ENCODE measurements at places on chromosomes 2 and 18.
A peak's percentile ranks its signal among the peaks of the same experiment; 100 is the strongest.

DNA sequence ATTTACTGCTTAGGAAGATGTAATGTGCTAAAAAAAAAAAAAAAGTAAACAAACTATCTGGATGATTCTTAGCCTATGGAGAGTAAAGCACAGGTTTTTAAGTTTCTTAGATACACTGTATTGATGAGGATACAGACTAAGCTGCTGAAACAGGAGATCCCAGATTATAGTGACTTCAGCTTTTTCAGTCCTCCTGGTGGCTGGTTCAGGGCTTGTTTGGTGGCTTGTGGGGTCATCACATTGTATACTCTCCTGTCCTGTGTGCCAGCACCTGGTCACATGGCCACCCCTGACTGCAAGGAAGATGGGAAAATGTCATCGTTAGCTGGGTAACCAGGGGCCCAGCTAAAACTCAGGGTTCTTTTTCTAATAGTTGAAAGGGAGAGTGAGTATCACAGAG is 31.4 kb downstream of the RAB31 start:
- DNase-seq, result no peak

DNA sequence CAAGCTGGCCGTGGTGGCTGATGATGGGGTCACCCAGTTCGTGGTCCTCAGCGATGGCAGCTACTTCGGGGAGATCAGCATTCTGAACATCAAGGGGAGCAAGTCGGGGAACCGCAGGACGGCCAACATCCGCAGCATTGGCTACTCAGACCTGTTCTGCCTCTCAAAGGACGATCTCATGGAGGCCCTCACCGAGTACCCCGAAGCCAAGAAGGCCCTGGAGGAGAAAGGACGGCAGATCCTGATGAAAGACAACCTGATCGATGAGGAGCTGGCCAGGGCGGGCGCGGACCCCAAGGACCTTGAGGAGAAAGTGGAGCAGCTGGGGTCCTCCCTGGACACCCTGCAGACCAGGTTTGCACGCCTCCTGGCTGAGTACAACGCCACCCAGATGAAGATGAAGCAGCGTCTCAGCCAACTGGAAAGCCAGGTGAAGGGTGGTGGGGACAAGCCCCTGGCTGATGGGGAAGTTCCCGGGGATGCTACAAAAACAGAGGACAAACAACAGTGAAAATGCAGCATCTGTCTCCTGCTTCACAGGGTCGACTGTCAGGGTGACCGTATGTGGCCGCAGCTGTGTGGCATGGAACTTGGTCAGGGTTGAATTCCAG is 47.8 kb upstream of the INPP4A start:
- no peak for DNase-seq

- DNase-seq, result no peak
Measured at GRCh38 chr2:37602702-37603101, 68.7 kb downstream of the CDC42EP3 start.

DNA sequence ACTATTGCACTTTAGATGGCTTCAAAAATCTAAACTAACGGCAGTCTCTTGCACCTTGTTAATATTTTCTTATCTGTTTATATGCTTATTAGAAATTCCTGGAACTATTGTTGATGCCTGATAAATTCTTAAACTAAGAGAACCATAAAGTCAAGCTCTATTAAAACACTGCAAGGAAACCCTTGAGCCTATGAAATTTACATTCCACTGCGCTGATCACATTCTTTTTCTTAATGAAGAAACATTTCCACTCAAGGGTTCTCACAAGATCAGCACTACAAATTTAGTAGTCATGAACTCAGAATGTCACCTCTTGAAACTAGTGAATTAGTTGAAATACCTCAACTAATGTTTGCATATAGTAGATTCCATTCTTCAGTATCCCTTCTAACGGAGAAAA is 331.8 kb upstream of the SLC8A1 start:
- no peak for DNase-seq

DNA sequence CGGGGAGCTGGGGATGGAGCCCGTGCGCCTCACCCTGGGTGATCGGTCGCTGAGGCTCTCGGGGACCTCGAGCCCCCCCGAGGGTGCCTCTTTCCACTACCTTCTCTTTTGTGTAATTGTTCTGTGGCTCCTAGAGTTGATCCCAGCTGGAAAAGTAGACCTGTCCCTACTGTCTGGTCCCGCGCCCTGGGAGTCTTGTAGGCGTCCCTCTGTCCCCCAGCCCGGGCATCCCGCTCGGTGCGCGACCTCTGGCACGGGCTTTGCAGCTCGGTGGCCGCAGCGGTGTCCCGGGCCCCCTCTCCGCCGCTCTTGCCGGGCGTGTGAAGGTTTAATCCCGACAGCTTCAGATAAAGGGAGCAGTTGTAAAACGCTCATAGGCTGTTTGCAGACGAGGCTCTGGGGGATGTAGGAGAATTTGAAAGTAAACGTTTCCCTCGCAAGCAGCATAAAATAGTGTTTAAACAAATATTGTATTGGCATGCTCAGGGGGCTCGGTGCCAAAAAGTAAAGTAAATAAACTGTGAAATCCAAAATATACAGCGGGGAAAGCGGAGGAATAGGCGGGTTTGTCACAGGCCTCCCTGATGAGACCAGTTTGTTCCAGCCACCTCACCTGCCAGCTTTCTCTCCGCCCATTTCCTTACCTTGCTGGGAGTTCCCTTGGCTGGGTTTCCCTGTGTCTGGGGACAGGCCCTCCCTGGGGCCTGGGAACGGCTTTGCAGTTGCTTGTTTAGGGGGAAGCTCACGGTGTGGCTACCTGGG is 1.9 kb downstream of the GLI2 start:
- no peak for DNase-seq

GRCh38 chr2:173964565-173965371 is 405 bp downstream of the SP3 start:
- DNase-seq, result peak; percentile 75

- no peak for DNase-seq
Measured at GRCh38 chr2:146852661-146853060, 992.2 kb upstream of the ACVR2A start.

GRCh38 chr2:107473150-107473549 is 353.5 kb upstream of the RGPD4 start:
- no peak for DNase-seq

GRCh38 chr18:48884771-48885170 is 66.0 kb downstream of the SMAD7 start:
- DNase-seq, result no peak

DNA sequence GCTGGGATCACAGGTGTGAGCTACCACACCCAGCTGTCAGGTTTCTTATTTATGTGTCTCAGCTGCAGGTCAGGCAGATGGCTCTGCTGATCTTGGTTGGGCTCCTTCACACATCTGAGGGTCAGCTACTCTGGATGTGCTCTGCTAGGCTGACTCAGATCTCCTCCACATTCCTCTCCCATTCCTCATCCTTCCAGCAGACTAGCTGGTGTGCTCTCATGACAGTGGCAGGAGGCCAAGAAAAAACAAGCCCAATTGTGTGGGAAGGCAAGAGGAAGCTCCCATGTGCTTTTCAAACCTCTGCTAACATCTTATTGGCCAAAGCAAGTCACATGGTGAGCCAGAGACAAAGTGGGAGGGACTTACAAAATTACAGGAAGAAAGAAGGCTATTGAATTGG is 11.7 kb upstream of the MSH6 start:
- DNase-seq, result no peak

DNA sequence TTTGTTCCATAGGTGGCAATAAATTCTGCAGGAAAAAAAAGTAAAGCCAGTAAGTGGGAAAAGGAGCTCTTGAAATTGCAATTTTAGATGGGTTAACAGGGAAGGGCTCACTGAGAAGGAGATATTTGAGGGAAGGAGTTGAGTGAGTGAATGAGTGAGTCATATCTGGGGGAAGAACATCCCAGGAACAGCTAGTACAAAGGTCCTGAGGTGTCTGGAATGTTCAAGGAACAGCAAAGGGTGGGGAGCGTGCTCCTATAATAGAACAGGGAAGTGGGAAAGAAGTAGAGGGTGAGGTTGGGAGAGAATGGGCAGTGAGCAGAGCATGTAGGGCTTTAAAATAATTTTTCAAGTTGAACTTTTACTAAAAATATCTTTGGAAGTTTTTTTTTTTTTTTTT is 68.0 kb upstream of the PSME4 start:
- DNase-seq, result no peak

DNA sequence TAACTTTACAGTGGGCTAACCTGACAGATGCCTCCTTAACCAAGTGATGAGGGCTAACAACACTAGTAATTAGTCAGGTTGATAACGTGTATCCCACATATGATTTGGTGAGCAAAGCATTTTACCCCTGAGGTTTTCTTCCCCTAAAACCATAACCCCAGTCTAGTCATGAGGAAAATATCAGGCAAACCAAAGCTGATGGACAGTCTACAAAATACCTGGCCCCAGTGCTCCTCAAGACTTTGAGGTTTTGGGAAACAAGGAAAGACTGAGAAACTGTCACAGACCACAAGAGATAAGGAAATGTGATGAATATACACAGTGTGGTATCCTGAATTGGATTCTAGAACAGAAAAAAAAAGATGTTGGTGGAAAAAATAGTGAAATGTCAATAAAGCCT is 28.5 kb downstream of the MAP3K20 start:
- DNase-seq, result no peak

DNA sequence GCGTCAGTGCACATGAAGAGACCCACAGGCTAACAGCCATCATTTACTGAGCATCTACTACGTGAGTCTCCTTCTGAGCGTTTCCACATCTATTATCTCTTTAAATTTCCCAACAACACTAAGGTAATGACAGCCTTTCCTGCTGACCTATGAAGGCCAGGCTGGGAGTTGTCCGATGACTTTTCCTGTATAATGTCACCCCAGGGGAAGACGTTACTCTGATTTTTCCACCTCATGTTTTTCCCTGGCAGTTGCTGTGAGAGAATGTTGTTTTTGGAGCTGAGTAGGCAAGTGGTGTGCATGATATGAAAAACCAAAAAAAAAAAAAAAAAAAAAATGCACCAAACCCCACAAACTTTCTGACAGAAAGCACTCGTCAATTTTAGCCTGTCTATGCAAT is 207.6 kb downstream of the SLC8A1 start:
- DNase-seq, result no peak

DNA sequence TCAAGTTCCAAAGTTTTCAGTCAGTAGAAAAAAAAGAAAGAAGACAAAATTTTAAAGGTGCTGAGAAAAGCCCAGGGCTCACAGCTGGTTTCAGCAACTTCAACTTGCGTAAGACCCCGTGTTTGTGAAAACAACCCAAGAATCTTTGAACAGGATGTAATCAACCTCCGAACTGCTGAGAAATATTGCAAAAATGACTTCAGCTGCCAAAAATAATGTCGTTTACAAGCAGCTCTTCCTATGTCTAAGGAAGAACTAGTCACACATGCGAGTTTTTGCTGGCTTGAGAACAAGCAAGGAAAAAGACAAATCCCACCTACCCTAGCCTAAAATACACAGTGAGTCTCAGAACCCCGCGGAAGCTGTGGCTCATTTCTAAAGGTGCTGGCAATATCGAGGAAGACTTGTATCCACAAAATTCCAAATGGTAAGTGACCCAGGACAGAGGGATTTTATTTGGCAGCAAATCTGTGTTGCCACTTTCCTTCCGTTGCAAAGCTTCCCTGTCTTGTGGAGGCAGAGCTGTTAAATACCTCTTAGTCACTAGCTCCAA is 59.8 kb upstream of the SLC8A1 start:
- no peak for DNase-seq

- no peak for DNase-seq
Measured at GRCh38 chr18:35661483-35662146, 80.1 kb downstream of the GALNT1 start.

DNA sequence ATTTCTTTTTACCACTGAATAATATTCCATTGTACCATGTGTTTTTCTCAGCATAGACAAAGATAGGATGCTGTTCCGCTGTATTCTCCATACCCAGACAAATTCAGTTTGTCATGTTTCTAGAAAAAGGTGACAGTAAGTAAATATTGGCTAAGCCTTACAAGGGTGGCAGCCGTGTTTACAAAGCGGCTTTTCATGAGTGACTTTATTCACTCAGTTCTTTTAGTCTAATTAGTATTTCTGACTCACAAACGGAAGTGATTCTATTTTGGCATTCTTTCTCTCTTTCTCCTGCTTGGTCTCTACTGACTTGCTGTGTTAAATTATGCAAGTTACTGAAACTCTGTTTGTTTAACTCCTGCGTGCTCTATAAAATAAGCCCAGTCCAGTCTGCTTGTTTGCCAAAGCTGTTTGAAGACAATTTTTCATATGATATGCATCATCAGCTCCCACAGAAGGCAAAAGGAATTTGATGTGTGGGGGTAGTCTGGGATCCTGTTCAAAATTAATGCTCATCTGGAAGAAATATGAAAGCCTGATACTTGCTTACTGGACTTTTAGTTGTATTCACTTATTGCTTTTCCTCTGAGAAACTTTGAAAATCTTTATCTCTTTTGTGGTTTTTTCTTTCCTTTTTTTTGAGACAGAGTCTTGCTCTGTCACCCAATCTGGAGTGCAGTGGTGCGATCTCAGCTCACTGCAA is 2.3 kb upstream of the PLEKHH2 start:
- no peak for DNase-seq

- DNase-seq, result no peak
Measured at GRCh38 chr2:242058116-242058680, 188.7 kb downstream of the RTP5 start.

DNA sequence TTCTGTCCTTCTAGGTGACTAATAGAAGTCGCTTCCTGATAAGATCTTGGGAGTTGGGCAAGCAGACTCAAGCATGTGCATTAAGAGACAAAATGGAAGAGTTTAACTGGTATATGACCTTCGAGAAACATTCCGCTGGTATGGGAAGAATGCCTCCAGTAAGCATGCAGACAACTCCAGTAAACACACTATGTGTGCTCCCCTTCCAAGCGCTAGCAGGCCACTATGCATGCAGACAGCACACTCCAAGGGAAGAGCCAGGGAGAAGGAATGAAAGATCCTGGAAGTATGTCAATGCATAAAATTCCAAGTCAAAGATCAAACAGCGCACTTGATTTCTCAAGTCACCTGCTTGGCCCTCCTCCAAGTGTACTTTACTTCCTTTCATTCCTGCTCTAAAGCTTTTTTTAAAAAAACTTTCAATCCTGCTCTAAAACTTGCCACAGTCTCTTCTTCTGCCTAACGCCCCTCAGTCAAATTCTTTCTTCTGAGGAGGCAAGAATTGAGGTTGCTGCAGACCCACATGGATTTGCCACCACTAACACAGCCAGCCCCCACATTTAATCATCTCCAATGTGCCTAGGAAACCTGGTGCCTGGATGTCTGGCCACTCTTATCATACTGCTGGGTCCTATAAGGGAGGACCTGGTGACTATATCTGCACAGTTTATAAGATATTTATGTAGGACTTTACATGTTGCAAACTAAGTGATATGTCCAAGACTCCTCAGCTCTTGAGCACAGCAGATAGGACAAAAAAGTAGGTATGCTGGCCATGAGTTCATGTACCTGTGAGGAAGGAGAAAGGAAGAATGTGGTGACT is 239.8 kb downstream of the PDE11A start:
- no peak for DNase-seq

DNA sequence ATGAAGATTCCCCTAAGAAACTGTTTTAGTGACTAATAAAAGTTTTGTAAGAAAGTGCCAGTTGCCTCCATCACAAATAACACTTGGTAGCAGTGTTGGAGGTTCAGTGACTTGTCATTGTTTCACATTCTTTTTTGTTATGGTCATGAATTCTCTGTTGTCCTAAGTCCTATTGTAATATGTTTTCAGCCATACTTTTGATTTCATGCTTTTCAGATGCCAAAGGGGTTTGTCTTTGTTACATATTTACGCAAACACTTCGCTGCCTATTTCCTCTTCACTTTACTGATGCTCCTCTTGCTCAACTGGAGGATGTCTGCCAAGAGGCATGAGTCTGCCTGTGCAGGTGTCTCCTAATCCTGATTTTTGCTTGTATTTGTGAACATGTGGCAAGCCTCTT is 66.6 kb downstream of the PHLPP1 start:
- DNase-seq, result no peak

GRCh38 chr2:44470151-44470550 is 108.4 kb downstream of the CAMKMT start:
- DNase-seq, result no peak

GRCh38 chr2:237389831-237390230 is 24.1 kb downstream of the COL6A3 start:
- DNase-seq, result no peak

Measured in stimulated activated CD4-positive, alpha-beta T cell treated with anti-CD3 and anti-CD28 coated beads, TNF-alpha, amount 100 ng/mL, for 48 hours (primary cell).